ENCODE measurements at places on chromosomes 6 and 20.

GRCh38 chr20:52847029-52847660, 125.0 kb upstream of the TSHZ2 start:
- DNase-seq, result no peak

GRCh38 chr6:72624557-72625160, 2.8 kb downstream of the KCNQ5 start:
- DNase-seq, result no peak

- no peak for DNase-seq
These were observed 36.9 kb downstream of the CDK19 start for GRCh38 chr6:110778333-110778732.

GRCh38 chr6:44539701-44540355, 152.3 kb downstream of the CDC5L start:
- no peak for DNase-seq

DNA sequence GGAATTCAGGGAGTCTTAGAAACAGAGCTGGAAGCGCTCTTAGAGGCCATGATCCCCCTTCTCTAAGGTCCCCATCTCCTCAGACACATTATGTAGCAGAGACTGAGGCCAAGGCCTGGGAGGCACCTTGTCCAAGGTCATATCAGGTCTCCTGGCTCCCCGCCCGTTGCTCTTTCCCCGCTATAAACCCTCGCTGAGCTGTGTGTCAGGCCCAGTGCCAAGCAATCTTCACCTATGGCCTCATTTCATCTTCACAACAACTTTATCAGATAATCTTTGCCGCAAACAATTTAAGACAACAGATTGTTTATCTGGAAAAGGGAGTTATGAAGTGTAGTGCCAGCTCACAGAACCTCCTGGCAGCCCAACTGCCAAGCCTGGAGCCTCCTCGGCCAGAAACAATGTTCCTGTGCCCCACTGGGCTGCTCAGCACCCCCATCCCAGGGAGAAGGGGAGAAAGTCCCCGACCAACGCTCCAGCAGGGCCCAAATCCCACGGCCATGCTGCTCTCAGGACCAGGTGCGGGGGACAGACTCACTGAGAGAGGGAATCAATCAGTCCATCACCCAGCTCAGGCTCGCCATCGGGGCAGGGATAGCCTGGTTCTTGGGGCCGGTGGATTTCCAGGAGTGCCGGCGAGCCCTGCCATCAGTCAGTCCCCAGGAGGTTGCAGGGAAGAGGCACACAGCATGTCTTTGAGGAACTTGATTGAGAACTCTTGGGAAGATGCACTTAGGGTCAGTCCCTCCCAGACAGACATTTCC, 16.9 kb upstream of the FANCE start:
- peak; percentile 37 for DNase-seq

DNA sequence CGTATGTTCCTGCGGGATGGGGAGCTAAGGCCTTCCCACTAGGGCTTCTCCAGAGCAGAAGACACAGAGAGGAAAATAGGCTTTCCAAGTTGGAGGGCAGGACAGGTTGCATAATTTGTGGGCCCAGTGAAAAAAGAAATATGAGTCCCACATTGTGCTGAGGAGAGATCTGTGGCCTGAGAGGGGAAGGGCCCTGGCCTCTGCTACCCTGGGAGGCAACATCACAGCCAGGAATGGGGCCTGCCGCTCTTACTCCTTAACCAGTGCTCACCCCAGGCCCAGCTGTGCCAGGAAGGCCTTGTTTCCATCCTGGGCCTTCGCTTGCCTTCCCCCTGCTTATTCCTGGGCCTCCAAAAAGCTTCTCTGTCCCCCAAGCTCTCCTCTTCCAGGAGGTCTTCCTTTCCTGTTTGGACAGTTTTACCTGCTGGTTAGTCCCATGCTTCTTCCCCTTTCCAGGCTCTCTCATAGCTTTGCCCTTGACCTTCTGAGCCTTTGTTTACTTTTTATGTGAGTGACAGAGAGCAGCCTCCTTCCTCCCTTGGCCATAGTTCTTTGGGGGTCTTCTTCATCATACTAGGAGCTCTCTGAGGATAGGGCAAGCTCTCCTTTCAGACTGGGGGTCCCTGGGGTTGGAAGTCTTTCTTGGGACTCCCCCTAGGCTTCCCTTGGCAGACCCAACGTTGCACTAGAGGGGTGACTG, 26.2 kb upstream of the VEGFA start:
- no peak for DNase-seq

- DNase-seq, result no peak
These were observed 135.6 kb upstream of the HDGFL1 start for GRCh38 chr6:22433745-22434144.

GRCh38 chr6:127816643-127817042, 84.2 kb downstream of the THEMIS start:
- no peak for DNase-seq

- DNase-seq, result no peak
These were observed 4.6 kb upstream of the DDX27 start for GRCh38 chr20:49214571-49214970.

- DNase-seq, result peak; percentile 9
These were observed 140.9 kb downstream of the DLL1 start for GRCh38 chr6:170149681-170150589.

DNA sequence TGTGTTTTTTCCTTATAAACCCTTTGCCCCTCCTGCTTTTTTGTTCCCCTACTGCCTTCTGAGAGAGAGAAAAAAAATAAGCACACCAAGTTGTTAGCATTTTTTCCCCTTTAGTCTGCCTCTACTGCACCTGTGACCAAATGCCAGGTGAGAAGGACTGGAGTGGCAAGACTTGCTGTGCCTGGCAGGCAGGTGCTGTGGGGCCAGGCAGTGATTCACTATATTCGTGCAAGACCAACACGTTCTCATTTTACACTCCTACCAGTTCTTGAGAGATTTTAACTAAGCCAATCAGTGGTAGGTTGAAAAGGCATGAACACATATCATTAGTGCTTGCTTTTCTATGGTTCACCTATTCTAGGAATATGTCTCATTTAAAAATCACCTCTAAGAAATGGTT, 109.7 kb downstream of the FIG4 start:
- no peak for DNase-seq

DNA sequence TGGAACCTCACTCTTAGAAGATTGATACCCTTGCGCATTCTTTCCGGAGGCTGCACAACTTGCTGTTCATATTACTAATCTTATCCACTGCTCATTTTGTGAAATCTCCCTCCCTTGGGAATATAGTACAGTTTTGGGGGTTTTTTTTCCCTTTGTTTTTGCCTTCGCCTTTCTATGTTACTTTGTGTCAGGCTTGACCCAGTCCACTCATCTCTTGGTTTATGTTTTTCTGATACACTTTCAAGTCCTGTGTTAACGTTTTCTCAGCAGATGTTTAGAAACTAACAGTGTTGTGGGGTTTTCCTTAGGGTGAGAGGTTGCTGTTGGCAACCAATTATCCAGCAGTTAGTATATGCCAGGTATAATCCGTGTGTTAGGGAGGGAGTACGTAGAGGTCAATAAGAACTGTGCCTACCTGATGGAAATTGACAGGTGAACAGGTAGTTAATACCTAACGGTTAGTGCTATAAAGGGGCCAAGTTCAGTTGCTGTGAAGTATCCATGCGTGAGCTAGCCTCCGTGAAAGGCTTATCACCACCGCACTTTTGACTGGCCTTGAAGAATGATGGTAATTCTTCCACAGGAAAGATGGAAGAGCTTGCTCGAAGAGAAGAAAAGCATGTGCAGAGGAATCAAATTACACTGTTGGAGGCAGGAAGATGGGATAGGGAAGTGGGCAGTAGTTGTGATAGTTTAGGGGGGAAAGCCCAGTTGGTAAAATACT, 1.4 kb downstream of the NFYA start:
- no peak for DNase-seq

DNA sequence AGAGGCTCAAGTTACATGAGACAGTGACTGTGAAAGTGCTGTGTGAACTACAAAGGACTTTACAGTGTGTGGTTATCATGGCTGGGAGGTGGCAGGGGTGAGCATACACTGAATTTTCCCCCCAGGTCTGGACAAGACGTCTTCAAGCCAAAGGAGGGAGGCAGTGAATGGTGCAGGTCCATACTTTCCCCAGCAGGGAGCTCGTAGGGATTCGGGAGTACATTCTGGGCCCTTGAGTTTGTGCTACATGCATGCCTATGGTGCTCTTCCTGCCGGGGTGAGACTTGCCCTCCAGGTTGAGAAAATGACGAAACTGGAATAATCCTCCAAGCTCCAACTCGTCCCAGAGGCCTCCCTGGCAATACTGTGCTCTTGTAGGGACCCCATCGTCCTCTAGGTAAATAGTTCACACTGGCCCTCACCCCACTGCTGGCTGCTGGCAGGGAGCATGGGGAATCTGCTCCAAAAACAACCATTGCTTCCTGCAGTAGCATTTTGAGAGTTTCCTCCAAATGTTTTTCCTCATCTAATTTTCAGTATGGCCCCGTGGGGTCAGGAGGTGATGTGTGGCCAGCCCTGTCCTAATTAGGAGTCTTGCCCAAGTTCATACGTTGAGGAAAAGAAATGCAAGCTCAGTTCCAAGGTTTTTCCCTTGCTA, 57.6 kb downstream of the ZNF831 start:
- DNase-seq, result peak; percentile 37

DNA sequence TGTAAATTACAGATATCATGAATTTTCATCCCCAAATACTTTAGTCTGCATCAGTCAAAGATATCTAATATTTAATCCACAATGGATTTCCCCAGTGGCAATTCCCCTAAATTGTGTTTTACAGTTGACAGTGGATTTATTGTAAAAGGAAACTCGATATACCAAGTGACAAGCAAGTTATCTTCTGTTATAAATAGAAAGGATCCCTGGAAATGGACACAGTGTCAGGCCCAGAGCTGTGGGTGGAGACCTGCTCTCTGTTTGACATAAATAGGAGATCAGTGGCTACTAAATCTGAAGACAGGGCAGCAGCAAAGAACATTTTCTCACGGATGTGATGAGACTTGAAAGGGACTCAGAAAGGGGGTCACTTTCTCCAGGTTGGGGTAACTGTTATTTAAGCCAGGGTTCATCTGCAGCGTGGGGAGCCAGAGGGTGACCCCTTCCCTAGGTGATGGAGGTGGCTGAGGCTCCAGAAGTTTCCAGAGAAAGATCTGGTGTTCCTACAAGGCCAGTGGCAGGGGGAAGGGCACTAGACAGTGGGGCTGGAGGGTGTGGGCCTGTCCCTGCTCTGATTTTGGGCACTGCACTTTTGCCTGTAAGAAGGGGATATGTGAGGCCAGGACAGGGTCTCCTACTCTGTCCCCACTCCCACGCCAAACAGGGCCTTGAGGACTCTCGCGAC, 12.3 kb upstream of the FAM110A start:
- DNase-seq, result no peak
